T1000 (cell line): ENCODE measurements at places on chromosomes 1 and 21.

GRCh38 chr1:208985231-208985630 is 598.3 kb upstream of the CAMK1G start:
- no peak for DNase-seq

DNA sequence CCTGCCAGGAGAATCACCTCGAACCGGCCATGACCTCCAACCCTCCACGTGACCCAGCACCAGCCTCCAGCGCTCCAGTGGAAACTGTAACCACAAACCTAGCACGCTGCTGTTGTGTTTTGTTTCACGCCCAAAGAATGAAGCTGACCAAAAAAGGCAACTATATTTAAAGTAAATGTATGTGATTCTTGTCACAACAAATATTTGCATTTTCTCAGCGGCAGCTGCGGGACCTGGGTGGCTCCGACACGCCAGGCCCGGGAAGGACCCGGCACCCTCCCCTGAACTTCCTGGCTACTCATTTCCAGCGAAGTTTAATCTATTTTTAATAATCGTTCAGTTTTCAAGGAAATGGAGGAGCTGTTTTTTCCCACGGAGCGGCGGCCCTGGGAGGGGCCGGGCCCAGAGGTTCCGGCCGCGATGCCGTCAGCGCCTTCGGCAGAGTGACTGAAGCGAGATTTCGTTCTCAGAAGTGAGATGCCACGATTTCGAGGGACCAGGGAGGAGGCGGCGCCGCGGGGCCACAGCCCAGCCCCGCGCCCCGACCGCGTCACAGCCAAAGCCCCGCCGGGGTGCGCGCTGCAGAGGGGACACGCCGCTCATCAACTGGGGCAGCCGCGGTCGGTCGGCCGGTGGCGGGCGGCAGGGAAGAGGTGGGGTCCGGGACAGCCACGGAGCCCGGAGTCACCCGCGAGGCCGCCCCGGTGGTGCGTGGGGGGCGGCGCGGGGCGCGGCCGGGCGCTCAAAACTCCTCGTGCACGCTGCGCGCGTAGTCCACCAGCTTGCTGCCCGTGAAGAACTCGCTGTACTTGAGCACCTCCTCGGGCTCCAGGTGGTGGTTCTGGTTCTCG is 3.0 kb upstream of the TNFRSF4 start:
- no peak for DNase-seq

DNA sequence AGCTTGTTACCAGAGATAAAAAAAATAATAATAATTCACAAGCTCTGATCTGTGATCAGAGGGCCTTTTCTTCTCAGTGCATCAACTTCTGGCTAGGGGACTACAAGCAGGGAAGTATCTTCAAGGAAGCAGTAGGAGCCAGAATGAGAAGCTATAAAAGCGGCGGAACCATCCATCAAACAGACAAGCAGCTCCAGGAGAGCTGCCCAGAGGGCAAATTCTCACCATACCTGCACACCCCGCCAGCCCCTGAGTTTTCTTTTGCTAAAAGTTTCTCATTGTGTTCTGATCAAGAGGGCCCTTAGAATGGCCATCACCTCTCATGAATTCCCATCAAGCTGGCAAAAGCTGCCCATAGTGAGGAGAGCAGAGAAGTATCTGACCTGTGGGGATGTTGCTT is 99.4 kb downstream of the SMYD2 start:
- DNase-seq, result no peak

DNA sequence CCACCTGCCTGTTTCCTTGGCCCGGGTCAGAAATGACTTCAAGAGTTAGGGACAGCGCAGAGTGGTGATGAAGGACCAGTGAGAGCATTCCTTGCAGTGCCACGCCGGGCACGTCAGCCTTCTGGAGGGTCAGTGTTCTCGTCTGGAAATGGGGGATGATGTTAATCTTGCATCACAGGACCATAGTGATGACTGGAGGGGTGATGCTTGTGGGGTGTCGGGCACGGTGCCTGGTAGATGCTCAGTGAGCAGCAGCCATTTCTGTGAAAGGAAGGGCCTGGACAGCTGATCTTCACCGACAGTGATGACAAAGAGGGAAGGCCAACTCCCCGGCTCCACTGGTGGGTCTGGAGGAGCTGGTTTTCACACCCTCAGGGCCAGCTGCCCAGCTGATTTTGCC is 56.2 kb downstream of the DDX20 start:
- DNase-seq, result no peak

DNA sequence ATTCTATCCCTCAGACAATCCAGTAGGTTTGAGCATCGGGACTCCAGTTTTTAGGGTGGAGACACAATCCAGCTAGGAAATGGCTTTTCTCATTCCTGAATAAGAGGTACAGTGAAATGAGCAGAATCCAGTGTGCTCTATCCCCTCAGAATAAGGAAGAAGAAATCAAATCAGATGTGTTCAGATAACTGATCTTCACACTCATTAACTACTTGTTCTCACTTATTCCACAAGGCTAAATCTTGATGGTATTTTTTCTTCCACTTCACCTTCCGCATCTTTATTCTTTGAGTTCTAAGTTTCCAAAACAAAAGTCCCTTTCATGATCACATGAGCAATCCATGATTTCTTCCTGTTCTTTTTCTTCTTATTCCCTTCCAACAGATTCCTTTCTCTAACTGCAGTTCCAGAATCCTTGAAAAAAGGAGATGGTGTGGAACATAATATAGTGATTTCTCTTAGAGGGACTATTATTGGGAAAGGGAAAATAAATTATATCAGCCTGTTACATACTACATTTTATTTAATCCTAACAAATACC is 1.7 kb downstream of the SYT11 start:
- DNase-seq, result no peak

GRCh38 chr1:153790966-153791647 is 15.9 kb downstream of the SLC27A3 start:
- no peak for DNase-seq

- no peak for DNase-seq
Observed at GRCh38 chr1:28898405-28898881, 15.9 kb upstream of the EPB41 start.
